ENCODE measurements at places on chromosomes 7 and 10.

DNA sequence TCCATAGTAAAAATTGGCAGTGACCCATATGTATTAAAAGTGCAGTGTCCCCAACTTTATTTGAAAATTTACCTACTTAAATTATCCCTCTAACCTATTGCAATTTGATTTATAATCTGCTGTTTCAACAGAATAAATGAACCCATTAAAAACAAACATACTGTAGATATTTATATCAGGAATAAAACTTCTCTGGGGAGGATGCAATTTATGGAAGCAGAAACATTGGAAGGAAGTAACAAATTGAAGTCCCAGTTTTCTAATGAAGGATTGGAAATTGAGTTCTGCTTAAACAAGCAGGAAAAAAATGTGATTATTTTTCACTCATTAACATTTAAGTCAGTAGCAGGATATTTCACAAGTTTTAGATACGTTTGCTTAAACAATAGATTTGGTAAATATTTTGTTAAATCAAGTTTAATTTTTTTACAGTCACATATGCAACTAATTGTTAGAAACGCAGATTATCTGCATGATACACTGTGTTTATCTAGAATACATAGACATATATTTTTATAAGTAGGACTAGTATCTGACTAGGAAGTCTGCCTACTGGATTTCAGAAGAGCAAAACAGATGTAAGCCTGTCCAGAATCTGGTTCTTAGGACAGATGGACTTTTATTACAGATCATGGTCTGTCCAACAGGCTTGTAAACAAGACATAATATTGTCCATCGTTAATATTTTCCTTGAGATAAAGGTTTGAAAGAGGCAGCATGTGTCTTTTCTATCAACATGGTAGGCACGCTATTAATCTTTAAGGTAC is 5.3 kb downstream of the AGMO start:
- DNase-seq, result peak; percentile 14

DNA sequence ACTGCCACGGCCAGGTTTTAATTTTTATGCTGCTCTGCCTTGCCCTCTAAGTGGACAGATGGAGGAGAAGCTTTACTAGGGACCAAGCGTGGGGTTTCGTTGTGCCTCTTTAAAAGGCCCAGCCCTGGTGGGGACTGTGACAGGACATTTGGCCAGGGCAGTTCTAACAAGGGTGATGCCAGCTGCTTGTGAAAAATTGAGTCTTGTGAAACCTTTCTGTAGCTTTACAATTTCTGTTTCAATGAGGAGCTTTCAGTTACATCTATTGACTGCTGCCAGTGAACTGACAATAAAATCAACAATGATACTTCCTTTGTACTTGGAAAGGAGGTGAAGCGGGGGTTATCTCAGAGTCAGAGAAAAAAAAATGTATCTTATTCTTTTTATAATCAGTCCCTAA is 233.1 kb upstream of the CSTF2T start:
- DNase-seq, result no peak

GRCh38 chr10:63562857-63563256 is 41.7 kb downstream of the REEP3 start:
- no peak for DNase-seq

GRCh38 chr7:24665564-24666294 is 91.5 kb downstream of the GSDME start:
- peak; percentile 46 for DNase-seq

DNA sequence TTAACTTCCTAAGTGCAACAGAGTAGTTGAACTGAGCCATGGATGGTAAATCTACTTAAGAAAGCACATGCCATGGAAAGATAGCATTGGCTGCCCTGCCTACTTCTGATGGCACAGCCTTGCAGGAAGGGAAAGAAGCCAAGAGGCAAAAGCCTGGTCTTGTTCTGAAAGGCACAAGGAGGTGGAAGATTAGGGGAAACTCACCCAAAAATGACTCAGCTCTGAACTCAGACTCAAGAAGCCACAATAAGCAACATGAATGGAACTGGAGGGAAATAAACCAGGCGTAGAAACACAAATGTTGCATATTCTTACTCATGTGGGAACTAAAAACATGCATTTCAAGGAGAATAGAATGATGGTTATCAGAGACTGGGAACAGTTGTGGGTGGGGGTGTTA is 20.8 kb upstream of the ALOX5 start:
- no peak for DNase-seq

DNA sequence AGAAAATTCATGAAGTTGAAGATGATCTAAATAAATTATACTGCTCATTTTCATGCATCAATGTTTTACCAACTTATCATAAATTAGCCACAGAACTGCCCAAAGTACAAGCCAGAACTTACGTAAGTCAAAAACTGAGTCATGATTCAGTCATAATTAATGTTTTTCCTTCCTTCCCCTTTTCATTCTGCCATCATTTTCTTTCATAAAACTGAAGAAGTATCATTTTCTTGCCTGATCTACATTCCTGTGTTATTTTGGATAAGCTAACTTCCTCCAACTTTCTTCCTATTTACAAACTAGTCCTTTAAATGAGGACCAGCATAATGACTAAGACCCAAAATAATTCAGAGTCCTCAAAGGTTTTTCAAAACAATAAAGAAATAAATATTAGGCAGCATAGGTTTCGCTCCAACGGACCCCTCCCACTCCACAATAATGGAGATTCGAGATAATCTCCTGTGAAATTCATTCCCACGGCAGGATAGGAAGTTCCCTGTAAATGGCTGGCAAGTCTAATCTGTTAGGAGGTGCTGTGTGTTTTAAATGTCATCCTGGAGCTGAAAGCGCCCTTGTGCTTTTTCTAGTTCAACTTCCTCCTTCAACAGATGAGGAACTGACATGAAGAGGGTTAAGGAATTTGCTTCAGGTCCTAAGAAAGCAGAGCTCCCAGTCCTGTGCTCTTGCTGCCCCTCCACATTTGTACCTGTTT is 218.9 kb downstream of the DOCK4 start:
- no peak for DNase-seq

GRCh38 chr10:11156480-11156879 is 138.8 kb downstream of the CELF2 start:
- DNase-seq, result no peak

DNA sequence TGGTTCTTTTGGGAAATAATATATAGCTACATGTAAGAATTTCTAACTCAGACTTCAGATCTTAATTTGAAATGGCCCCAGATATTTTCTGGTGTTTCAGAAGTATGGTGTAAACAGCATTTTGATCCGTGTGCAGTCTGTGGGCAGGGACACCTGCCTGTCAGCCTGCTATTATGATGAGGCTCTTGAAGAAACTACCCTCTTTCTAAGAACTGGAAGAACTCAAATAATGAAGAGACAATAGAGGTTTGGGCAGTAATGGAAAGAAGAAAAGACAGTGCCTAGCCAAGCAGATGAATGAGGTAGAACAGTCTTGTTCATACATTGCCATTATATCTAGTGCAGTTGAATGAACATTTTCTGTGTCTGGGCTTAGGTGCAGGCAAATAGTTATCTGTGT is 256.6 kb downstream of the ARHGAP21 start:
- no peak for DNase-seq

DNA sequence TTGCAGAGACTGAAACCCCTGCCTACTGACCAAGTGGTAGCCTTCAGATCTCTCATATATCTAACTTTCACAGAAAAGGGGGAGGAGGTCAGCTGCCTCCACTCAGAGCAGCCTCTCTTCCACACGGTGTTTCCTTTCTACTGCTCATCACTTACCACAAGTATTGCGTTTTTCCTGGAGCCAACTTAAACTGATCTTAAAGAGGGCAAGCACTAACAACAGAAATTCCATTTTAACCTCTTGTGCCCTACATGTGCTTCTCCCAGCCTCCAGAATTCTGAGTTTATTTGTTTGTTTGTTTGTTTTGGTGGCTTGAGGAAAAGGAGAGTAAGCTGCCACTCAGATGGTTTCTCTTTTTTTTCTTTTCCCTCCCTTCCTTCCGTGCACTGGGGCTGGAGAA is 19.1 kb downstream of the SKIDA1 start:
- DNase-seq, result no peak
